Stimulated activated CD4-positive, alpha-beta T cell treated with anti-CD3 and anti-CD28 coated beads, Interleukin-15, amount 100 ng/mL, for 1 hour (primary cell): ENCODE measurements at places on chromosomes 12 and 14.

DNA sequence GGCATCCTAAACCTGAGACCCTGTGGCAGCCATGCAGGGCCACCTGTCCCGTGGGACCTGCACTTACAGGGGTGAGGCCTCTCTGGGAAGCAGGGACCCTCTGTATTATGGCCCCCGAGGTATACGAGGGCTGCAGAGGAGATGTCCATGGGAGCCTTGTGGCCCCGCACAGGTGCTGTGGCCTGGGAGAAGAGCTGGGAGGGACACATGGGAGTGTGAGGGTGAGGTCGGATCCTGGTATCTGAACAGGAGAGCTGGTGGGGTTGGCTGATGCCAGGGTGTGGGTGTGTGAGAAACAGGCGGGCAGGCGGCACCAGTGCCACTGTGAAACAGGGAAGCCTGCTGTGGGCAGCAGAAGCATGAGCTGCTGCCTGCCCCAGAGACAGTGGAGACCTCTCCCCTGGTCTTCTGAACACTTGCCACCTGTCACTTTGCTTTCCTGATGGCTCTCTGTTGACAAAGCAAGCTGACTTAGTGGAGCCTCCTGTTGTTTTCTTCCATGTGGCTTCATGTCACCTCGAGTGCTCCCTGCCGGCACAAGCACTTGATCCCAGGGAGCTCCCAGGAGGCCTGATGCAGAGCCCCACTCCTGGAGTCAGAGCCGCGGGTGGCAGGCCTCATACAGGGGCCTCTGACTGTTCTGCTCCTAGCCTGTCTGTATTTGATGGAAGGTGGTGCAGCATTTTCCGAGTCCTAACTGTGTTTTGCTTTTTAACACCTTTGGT is 19.8 kb upstream of the AMN start:
- no peak for DNase-seq

GRCh38 chr12:132342251-132343227 is 13.2 kb upstream of the GALNT9 start:
- DNase-seq, result no peak

DNA sequence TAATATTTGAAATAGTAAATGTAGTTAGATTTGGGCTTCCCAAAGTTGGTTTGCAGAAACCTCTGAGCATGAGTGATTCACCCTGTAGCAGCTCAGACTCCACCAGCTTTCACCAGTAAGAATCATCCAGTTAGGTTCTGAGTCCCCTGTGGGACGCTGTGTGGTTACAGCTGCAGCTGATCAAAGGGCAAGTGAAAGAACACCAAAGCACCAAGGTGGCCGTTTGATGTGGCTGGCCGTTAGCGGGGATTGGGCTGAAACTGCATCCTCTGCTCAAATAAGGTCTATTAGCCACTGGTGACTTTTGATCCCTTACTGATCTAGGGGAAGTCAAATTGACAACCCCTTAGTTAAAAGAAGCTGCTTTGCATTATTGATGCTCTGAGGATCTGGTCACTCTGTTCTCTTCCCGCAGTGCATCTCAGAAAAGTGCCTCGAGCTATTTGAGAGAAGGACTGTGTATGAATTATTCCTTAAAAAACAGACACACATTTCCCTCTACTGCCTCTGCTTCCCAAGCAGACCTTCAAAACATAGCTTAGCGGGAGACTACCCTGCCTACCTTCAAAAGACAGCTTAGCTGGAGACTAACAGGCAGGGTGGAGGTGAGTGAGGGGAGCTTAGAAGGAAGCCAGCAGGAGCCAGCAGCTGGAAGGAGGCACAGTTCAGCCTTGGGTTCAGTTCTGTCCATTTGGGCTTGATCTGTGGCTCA is 3.7 kb downstream of the ABHD12B start:
- DNase-seq, result peak; percentile 7

- DNase-seq, result no peak
Observed at GRCh38 chr14:75373616-75374015, 54.2 kb upstream of the JDP2 start.

DNA sequence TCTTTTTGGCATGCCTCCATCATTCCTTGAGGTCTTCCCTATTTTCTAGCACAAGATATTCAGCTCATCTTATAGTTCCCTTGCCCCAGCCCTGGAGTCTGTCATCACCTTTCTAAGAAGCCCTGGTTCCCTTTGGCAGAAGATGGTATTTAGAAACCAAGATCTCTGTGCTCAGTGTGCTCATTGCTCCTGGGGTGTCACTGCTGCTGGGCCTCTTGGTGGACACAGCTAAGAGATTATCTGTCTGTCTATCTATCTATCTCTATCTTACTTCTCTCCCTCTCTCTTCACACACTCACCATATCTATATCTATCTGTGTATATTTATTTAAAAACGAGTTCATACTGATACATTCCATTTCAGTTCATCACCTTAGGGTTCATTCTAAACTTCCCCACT is 67.2 kb downstream of the DAO start:
- no peak for DNase-seq

DNA sequence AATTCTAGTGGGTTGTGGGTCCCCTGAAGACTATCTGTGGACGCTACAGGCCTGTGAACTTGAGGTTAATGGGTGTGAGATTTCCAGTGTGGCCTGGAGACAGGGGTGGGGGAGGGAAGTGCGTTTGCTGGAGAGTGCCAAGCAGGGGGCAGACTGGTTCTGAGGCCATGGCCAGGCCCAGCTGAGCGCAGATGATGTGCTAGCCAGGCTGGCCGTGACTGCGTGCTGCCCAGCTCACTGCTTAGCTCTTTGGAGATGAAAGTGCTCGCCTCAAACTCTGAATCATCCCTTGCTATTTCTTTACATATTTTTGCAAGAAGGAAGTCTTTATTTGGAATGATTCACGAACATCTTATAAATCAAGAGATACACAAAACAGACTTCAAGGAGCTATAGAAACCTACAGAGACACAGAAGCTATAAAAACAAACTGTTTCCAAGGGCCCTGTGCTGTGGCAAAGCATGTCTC is 75.2 kb upstream of the PLEKHG3 start:
- no peak for DNase-seq

DNA sequence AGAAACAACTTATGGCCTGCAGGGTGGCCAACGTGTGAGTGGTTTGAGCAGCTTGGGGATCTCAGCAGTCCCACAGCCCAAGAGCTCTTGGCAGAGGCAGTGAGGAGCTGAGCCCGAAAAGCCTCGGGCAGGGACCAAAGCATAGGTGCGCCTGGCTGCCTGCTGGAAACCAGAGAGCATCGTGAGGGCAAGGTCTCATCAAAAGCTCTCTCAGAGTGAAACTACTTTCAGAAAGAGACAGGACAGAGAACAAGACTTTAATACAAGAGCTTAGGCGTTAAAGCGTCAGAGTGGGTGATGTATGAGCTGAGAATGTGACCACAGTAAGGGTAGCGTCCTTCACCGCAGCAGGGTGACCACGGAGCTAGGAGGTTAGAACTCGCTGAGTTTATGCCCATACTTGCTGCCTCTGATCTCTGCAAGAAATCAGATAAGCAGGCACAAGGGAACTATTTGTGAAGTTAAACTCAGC is 30.8 kb downstream of the LGMN start:
- no peak for DNase-seq

DNA sequence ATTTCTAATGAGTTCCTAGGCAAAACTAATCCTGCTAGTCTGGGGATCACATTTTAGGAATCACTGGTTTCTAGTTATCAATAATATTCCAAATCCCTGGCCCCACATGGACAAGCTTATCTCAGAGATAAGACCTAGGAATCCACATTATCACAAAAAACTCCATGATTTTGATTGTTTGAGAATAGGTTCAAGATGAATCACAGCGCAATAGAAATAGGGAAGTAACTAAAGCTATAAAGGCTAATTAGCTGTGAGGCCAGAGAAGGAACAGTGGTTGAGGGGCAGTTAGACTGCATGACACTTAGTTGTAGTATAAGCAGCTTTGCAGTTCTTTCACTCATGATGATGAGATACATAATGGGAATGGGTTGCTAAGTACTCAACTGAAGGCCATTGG is 13.1 kb upstream of the ATP5F1B start:
- DNase-seq, result no peak

GRCh38 chr12:109553906-109554500 is 19.3 kb downstream of the MMAB start:
- no peak for DNase-seq

DNA sequence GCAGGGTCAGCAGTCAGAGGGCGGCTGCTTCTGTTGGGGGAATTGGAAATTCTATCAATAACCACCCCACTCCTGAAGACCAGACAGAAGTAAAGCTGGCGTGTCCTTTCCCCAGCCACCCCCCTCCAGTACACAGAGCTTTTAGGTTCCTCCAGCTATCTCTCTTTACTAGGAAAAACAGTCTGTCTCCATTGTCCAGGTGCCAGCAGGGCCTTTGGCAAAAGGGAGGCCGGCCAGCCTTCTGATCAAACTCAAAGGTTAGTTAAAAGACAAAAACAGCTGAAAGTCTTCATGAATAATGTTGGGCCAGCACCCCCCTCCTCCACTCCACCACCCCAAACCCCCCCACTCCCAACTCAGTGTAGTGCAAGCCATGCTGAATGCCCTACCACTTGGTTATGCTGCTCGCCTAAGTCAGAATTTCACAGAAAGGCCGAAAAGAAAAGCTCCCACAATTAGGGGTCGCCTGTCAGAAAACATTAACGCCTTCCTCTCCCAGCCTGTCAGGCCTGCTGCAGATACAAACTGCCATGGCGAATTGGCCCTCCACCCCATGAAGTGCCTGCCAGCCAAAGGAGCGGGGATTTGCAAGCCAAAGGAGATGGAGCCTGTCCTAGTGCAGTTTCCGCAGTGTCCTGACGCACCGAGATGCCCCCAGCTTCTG is 8.9 kb downstream of the ASCL1 start:
- DNase-seq, result no peak

DNA sequence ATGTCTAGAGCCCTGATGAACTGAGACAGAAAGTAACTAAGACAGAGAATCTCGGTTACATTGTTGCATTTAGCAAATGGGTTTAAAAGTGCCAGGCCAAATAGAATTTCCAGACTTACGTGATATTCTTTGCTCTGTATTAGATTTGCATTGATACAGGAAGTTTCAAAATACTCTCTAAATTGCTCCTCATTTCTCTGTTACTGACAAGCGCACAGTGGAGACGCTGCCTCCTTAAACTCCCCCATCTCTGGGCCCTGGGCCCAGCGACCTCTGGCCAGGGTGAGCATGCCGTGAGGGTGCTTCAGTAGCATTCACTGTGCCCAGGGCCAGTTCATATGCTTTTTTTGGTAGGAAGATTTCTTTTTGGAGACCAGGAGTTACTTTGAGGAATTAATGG is 22.9 kb upstream of the EVL start:
- DNase-seq, result no peak

DNA sequence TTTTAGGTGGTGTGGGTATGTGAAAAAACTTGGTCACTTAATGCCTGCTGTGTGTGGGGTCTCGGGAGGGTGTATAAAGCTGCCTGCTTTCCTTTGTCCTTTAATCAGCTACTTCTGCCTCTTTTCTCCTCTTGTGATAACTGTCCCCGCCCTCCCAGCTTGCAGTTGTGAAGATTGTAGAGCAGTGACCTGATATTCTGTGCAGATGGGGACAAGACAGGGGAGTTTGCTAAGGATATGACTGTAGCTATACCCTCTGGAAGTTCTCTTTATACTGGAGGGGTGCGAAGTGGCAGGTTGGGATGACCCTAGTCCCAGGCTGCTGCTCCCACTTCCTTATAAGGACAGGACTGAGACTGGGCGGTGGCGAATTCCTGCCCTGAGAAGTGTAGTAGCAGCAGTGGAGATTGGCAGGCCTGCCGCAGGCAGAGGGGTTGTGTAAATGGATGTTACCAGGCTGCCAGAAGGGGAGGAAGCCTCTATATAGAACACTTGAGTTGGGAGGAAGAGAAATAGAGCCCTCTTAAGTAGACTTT is 835 bp downstream of the MYL6 start:
- DNase-seq, result no peak

DNA sequence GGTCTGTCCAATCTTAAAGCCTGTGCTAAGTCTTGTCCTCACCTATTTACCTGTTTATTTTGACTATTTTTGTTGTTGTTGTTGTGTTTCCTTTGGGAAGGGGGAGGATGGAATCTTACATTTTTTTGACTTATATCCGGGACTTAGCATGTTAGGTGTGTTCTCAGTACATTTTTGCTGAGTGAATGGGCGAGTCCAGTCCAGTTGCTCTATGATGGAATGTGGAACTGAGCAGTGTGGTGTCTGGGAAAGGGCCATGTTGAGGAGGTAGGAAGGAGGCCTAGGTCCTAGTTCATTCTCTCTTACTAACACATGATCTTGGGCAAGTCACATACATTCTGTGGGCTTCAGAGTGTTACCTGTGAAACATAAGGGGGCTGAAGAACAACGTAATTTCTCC is 80.9 kb upstream of the SLC38A2 start:
- no peak for DNase-seq

GRCh38 chr12:67826946-67827720 is 162.1 kb upstream of the IFNG-AS1 start:
- DNase-seq, result no peak

DNA sequence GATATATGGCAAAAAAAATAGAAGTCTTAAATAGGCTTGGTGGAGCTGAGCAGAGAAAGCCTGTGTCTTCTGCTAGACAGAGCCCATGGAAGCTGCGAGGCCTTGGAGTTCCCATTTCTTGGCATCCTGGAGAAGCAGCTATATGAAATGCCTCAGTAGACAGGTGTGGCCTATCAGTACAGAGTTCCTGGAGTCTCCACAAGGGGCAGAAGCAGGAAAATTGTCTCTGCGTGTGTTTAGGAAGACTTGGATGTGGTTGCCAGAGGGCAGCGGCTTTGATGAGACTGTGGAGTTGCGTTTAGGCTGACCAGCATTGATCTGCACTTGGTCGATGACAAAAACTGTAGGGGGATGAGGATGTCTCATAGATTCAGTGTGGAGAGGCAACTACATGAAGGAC is 334.5 kb upstream of the SEL1L start:
- DNase-seq, result no peak

GRCh38 chr12:14710632-14711320 is 14.4 kb upstream of the GUCY2C start:
- no peak for DNase-seq

DNA sequence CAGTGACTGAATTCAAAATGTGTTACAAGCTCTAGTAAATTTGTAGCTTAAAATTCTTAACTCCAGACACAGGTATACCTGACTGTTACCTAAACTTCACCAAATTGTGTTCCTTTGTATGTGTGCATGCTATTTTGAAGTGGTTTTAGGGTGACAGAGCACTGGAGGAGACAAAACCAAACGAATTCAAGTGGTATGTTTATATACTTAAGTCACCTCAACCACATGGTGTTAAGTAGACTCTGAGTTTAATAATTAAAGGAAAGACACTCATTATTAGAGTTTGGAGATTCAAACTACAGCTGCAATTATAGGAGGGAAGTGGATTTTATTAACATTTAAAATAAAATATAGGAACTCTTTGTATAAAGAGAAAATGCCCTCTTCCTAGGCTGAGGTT is 84.3 kb downstream of the PLCZ1 start:
- no peak for DNase-seq

DNA sequence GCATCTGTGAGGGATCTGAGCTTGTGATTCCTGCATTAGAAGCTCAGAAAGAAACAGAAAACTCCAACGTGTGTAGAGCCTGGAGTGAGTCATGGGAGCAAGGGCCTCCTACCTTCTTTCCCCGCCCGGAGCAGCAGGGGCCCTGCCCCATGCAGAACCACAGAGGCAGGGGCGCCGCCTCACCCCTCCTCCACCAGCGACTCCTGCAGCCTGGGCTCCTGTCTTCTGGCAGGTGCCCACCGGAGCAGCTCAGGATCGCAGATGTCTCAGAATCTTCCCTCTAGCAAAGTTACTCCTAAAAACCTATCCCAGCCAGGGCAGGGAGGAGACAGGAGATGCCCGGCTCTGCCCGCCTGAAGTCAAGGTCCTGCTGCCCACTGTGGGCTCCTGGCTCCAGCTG is 58.7 kb downstream of the STX2 start:
- no peak for DNase-seq
